ENCODE measurements at places on chromosomes 13 and 19.

- H3K27ac ChIP-seq, result no peak overlapping the region
- no peak overlapping the region for H3K4me3 ChIP-seq
- H3K4me1 ChIP-seq, result no peaks in the 10 kb centered on the region
- peaks cover 13% of the 10 kb centered on the region for H3K27me3 ChIP-seq
- no peak for DNase-seq
- H3K36me3 ChIP-seq, result no peaks in the 10 kb centered on the region
Observed at GRCh38 chr13:94415500-94416237, 63.8 kb downstream of the DCT start.

GRCh38 chr13:106990594-106990993 is 422.7 kb upstream of the ARGLU1 start:
- H3K4me3 ChIP-seq, result no peak overlapping the region
- no peaks in the 10 kb centered on the region for H3K4me1 ChIP-seq
- no peak for DNase-seq
- H3K27me3 ChIP-seq, result no peaks in the 10 kb centered on the region
- H3K36me3 ChIP-seq, result no peaks in the 10 kb centered on the region

DNA sequence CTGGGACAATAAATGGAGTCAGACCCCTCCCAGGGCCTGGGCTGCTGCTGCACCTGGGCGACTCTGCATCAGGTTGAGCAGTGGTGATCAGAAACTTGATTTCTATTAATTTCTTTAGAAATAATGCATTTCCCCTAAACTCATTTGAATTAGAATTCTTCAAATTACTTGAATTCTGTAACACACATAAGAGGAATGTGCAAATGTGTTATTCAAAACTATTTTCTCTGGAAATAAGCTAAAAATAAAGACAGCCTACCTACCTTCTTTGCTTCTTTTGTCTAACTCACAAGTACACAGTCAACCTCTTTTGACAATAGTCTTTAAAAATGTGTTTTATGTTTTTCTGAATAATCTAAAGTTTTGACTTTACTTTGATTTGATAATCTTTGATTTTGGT is 433.0 kb downstream of the KLF12 start:
- peak overlapping the region; percentile 89 for H3K27ac ChIP-seq
- no peak overlapping the region for H3K4me3 ChIP-seq
- DNase-seq, result no peak
- peaks cover 13% of the 10 kb centered on the region for H3K4me1 ChIP-seq

GRCh38 chr19:28482221-28482620 is 730.7 kb downstream of the UQCRFS1 start:
- no peaks in the 10 kb centered on the region for H3K36me3 ChIP-seq
- H3K4me3 ChIP-seq, result no peak overlapping the region
- peaks cover 9% of the 10 kb centered on the region for H3K4me1 ChIP-seq
- peak; percentile 66 for DNase-seq
- no peaks in the 10 kb centered on the region for H3K27me3 ChIP-seq

GRCh38 chr13:46731535-46731934 is 65.4 kb downstream of the ESD start:
- no peaks in the 10 kb centered on the region for H3K27me3 ChIP-seq
- no peak overlapping the region for H3K4me3 ChIP-seq
- no peak overlapping the region for H3K27ac ChIP-seq
- H3K36me3 ChIP-seq, result peaks cover 66% of the 10 kb centered on the region
- H3K4me1 ChIP-seq, result no peaks in the 10 kb centered on the region
- DNase-seq, result no peak

DNA sequence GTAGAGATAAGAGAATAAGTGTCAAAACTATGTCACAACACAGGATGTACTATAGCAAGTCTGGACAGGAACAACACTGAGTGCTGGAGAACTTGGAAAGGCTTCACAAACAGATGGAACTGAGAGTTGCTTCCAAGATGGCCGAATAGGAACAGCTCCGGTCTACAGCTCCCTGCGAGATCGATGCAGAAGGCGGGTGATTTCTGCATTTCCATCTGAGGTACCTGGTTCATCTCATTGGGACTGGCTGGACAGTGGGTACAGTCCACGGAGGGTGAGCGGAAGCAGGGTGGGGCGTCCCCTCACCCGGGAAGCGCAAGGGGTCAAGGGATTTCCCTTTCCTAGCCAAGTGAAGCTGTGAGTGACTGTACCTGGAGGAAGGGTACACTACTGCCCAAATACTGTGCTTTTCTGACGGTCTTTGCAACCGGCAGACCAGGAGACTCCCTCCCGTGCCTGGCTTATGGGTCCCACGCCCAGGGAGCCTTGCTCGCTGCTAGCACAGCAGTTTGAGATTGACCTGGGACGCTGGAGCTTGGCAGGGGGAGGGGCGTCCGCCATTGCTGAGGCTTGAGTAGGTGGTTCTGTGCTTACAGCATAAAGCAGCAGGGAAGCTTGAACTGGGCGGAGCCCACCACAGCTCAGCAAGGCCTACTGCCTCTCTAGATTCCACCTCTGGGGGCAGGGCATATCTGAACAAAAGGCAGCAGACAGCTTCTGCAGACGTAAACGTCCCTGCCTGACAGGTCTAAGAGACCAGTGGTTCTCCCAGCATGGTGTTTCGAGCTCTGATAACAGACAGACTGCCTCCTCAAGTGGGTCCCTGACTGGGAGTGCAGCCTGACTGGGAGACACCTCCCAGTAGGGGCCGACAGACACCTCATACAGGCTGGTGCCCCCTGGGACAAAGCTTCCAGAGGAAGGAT is 46.0 kb downstream of the USP12 start:
- peaks cover under 1% of the 10 kb centered on the region for H3K4me1 ChIP-seq
- H3K4me3 ChIP-seq, result no peak overlapping the region
- DNase-seq, result no peak
- no peaks in the 10 kb centered on the region for H3K27me3 ChIP-seq

DNA sequence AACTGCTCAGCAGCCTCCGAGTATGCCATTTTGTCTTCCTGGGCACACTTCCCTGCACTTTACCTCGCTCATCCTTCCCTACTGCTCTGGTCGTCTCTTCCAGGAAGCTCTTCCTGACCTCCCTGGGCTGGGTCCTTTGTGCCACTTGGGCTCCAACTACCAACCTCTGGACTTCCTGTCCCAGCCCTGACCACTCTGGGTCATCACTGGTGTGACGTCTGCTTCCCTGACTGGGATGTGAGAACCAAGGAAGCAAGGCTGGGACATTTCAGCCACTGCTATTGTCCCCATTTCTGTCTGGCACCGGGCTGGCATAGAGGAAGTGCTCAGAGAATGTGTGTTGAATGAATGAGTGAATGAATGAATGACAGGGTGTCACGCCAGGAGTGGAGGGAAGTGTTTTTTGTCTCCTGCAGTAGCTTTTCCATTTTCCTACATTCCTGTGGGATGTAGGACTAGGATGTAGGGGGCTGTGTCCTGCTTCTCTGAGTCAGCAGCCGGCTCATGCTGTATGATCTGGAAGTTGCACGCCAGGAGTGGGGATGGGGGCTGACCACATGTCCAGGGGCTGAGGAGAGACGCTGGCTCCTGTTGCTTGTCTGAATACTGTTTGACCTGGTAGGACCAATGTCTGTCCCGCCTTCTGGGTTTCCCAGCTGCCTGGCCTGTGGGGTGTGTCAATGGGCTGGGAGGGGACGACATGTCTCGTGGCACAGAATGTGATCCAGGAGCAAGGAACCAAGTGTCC is 14.7 kb downstream of the NOVA2 start:
- H3K4me1 ChIP-seq, result peaks cover 5% of the 10 kb centered on the region
- DNase-seq, result no peak
- no peaks in the 10 kb centered on the region for H3K36me3 ChIP-seq
- no peak overlapping the region for H3K27ac ChIP-seq
- H3K4me3 ChIP-seq, result no peak overlapping the region
- H3K27me3 ChIP-seq, result no peaks in the 10 kb centered on the region

GRCh38 chr19:38654628-38655055 is 7.2 kb downstream of the ACTN4 start:
- peak overlapping the region; percentile 100 for H3K27ac ChIP-seq
- no peaks in the 10 kb centered on the region for H3K27me3 ChIP-seq
- peaks cover 73% of the 10 kb centered on the region for H3K36me3 ChIP-seq
- no peak overlapping the region for H3K4me3 ChIP-seq
- DNase-seq, result no peak
- peaks cover 86% of the 10 kb centered on the region for H3K4me1 ChIP-seq

Measured in RWPE2 (cell line).